ENCODE measurements at places on chromosomes 6 and 20.

DNA sequence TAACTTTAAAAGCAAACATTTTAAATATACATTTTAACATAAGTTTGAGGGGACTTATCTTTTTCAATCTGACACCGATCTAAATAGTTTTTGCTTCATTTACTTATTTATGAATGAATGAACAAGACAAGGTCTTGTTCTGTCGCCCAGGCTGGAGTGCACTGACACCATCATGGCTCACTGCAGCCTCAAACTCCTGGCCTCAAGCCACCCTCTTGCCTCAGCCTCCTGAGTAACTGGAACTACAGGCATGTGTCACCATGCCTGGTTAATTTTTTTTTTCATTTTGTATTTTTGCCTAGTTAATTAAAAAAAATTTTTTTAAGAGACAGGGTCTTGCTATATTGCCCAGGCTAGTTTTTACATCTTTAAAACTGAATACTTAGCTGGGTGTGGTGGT, 25.4 kb downstream of the FBXO9 start:
- DNase-seq: no peak

GRCh38 chr20:31630187-31630790, 7.4 kb upstream of the COX4I2 start:
- peak; percentile 31 for DNase-seq

- DNase-seq: no peak
Measured at GRCh38 chr20:51758978-51759544, 9.1 kb downstream of the ATP9A start.

DNA sequence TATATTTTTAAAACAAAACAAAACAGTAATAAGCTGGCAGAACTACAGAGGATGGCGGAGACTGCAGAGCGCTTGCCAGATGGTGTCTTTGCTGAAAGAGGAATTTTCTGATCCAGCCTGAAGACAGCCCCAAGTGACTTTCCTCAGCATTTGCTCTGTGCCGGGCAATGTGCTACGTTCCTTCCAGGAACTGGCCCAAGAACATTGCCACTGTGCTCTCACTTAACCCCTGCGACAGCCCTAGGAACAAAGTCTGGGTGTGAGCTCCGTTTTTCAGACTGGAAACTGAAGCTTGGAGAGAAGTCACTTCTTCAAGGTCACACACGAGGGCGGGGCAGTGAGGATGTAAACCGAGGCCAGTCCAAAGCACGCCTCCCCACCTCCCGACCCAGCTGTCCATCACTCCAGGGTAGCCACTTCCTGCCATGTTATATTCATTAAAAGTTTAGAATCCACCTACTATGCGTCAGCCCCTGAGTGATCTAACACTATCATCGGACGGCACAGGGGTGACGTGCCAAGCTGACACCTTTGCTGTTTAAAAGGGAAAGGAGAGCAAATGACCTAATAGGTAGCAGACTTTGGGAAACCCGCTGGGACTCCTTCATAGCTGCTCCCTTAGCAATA, 22.3 kb upstream of the BMP7 start:
- DNase-seq: no peak

DNA sequence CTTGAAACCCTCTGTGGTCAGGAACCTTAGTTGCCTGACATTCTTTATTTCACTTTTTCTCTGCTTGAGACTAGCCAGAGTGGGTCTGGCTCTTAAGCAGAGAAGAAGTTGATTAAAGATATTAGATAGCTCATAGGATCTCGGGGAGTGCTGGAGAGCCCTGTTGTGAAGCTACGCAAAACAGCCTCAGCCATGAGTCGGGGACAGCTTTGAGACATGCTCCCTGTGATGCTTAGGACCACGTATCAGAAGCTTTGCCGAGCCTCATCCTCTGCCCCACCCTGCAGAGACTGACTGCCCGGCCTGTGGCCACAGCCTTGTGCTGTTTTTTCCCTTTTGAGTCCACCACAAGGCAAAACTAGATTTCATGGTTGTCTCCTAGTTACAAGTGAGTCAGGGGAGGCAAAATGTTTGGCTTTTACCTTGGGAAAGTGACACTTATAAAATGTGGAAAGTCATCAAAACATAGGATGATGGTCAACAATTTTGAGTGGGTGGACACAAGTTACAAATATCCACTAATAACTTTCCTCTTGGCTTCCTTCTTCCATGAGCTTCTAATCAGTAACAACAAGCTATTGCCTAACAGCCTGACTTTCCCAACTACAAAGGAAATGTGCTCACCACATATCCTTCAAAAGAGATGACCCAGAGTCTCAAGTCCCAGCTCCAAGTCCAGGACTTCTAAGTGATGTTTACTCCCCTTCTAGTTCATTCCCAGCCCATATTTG, 108.4 kb downstream of the JAG1 start:
- DNase-seq: no peak

DNA sequence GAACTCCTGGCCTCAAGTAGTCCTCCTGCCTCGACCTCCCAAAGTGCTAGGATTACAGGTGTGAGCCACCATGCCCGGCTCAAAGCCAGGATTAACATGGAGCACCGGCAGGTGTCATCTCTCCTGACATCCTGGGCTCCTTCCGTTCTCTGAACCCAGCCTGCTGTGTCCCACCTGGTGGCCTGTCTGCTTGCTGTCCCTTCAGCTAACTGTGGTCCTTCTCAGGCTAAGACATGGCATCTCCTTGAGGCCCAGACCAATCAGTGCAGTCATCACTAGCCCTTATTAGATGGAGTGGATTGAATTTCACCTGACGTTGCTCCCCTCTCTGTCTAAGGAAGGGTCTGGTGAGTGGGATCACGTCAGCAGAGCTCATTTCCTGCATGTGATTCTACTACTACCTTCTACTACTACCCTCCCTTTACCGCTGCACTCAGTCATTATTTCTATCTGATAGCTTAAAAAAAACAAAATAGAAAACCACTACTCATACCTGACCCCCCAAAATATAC, 28.0 kb upstream of the SYNJ2 start:
- no peak for DNase-seq

DNA sequence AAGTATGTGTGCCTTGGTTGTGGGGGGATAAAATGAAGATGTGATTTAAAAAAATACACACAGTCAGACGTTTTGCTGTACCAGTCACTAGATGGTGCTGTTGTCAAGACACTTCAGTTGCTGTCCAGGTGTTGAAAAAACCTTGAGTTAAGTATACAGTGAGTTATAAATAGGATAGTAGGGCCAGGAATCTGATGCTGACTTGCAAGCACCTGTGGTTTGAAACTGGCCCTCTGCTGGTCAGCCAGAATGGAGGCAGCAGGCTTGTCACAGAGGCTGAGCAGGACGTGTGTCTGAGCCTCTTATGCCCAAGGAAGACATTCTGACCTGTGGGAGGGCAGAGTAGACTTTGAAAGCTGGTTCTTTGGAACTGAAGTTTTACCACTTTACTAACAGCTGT, 27.8 kb downstream of the RNF8 start:
- DNase-seq: peak; percentile 82

- DNase-seq: no peak
Measured at GRCh38 chr20:9852566-9852965, 13.7 kb upstream of the PAK5 start.

GRCh38 chr6:149864578-149865535, 698 bp upstream of the LRP11 start:
- DNase-seq: peak; percentile 84

GRCh38 chr20:13469262-13469661, 169.5 kb downstream of the TASP1 start:
- no peak for DNase-seq

DNA sequence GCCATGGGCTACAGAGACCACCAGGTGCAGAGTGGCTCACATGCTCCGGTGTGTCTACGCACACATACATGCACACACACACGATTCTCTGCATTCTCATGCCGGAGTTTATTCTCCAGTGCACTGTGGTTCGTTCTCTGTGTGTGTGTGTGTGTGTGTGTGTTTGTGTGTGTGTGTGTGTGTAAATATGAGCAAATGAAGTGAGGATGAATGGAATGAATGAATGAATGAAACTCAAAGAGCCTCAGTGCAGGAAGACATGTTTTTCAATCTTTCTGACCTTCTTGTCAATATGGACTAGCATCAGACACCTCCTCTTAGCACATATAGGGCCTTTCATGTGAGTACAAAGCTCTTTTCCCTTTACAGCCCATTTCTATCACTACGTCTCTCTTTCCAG, 1.6 kb downstream of the TMEM74B start:
- DNase-seq: no peak

DNA sequence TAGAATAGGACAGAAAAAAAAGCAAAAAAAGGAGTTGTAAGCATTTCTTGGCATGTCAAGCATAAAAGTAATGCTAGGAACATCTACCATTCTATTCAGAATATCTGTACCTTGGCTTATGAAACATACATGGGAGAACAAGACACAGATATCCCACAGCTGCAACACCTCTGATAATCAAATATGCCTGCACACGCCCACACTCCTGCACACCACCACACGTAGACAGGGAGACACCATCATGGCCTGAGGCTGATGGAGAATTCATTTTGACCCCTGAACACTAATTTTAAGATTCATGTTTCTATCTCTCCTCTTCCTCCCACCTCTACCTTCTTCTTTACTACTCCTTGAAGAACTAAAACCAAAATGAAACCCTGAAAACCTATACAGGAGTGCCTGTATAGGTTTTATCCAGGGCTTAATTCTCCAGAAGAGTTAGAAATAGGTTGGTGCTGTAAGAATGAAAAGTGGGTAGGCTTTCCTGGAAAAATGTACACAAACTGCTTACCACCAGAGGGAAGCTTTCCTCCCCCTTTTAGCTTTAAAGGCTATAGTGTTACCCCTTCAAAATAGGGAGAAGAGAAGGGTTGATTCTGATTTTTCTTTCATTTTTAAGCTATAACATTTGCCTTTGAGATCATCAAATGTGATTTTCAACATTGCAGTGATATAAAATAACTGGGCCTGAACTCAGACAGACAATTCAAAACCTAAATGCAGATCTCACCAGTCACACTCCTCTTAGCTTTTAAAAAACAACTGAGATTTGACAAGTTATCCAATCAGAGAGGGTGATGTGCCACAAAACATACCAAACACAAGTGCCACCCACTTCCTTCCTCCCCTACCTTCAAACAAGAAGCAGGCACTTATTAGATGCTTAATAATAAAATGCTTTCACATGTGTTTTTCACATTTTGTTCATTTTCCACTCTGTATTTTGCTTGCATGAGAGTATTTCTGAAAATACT, 57.9 kb downstream of the ELOVL5 start:
- DNase-seq: no peak

DNA sequence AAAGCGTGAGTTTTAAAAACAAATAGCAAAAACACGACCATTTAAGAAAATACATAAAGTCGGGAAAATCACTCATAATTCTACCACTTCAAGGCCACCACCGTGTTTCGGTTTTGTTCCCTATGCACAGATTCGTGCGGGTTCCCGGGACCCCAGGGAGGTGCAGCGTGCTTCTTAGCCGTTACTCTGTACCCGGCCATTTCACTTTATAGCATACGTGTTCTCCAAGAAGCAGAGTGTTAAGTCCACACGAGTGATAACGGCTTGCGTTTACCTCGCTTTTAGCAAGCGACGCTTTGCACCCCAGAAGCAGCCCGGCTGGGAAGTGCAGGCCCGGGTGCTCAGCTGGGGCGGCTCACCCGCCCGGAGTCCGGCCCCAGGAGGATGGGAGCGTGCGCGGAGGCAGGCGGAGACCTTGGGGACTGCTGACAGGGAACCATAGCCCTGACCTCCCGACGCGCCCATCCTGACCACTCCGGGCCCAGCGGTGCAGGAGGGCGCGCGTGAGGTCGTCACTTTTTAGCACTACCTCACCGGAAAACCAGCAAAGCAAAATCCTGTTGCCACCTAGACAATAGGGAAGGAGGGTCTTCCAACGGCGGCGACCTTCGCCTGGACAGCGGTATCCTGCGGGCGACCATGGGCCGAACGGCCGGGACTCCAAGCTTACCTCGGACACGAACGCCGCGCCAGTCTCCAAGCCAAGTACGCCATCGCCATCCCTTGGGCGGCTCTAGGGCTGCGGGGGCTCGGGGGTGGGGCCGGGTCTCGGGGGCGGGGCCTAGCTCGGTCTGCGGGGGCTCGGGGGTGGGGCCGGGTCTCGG, at the start of gene ECI2:
Gene ECI2, minus strand, starts transcription at position 735 of the 824 bp plus-strand sequence. Its CDS starts 15 bp downstream, at position 720.
- peak; percentile 82 for DNase-seq

- no peak for DNase-seq
Measured at GRCh38 chr6:36364669-36365479, 22.6 kb downstream of the ETV7 start.

GRCh38 chr6:40996591-40997233, 42.3 kb downstream of the UNC5CL start:
- DNase-seq: no peak

DNA sequence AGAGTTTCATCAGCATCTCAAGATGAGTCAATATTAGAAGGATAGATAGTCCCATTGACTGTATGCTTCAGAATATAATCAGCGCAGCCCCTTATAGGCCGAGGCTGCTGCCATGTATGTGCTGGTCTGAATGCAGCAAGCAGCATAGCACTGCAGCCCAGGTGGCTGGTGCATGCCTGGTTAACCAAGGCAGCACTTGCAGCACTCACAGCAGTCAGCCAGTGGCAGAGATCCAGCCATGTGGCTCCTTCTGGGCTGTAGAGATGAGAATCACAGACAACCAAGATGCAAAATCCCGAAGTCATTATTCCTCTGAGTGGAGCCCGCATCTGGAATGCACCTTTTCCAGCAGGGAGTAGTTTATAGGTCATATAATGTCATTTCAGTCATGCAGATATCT, 251.9 kb downstream of the UST start:
- DNase-seq: no peak

GRCh38 chr6:36702656-36703055, 5.0 kb downstream of the RAB44 start:
- no peak for DNase-seq

GRCh38 chr6:36120539-36120938, 9.8 kb upstream of the MAPK13 start:
- DNase-seq: no peak

DNA sequence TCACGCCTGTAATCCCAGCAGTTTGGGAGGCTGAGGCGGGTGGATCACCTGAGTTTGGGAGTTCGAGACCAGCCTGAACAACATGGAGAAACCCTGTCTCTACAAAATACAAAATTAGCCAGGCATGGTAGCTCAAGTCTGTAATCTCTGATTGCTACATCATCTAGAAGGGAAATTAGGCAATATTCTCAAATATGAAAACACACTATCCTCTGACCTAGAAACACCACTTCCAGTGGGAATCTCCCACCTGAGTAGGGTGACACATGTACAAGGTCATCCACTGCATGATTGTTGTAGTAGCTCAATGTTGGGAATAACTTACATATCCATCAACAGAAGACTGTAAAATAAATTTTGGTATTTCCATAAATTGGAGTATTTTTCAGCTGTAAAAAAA, 19.1 kb upstream of the SIRPD start:
- DNase-seq: no peak

GRCh38 chr6:42090819-42091717, 40.7 kb downstream of the TAF8 start:
- DNase-seq: no peak

GRCh38 chr20:2429051-2429450, 41.5 kb downstream of the SNRPB start:
- no peak for DNase-seq

Measured in NCI-H1105 treated with DMSO at 0.1 percent for 48 hours (cell line).